Heart left ventricle (tissue), 16 donors: ENCODE measurements at places on chromosomes 7 and 10.

GRCh38 chr10:116272440-116273283 lies at the start of gene GFRA1:
GFRA1 (minus strand) TSS chr10:116273206; CDS start chr10:116272029, 1,177 bp downstream.
- DNase-seq: peak; percentile 65

DNA sequence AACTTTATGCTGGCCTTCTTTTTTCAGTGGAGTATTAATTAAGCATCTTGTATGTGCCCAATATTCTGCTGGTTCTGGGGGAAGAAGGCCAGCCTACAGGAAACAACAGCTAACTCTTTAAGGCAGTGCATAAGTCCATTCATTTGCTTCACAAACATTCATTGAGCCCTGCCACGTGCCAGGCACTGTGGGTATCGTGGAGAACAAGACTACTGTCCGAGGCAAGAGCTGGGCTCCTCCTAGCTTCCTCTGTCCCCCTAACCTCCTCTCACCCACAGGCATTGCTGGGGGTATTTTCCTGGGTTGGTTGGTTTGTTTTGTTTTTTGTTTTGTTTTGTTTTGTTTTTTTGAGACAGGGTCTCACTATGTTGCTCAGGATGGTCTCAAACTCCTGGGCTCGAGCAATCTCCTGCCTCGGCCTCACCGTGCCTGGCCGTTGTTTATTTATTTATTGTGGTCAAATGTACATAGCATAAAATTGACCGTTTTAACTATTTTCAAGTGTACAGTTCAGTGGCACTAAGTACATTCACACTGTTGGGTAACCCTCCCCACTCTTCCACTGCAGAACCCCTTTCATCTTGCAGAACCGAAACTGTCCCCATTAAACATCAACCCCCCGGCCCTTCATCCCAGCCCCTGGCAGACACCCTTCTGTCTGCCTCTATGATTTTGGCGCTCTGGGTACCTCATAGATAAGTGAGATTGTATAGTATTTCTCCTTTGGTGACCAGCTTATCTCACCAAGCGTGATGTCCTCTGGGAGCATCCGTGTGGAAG lies 32.6 kb downstream of the CHST3 start:
- DNase-seq: no peak

DNA sequence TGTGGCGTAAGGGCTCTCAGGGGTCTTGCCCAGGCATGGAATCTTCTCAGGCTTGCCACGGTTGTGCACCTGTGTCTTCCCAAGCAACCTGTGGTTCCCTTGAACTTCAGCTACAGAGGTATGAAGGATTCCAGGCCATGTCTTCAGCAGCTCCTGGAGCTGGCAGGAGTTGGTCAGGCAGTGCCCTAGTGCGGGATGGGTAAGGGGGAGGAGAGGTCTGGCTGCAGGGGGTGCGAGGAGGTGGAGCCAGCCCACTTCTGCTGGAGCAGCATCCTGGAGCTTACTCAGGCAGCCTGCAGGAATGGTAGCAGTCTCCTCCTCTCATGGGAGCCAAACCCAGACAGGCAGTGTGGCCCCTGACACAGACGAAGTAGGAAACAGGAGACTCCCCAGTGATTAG lies 3.8 kb upstream of the TRIL start:
- no peak for DNase-seq

- DNase-seq: no peak
These were observed 920.1 kb upstream of the LRRN3 start for GRCh38 chr7:110170841-110171240.

DNA sequence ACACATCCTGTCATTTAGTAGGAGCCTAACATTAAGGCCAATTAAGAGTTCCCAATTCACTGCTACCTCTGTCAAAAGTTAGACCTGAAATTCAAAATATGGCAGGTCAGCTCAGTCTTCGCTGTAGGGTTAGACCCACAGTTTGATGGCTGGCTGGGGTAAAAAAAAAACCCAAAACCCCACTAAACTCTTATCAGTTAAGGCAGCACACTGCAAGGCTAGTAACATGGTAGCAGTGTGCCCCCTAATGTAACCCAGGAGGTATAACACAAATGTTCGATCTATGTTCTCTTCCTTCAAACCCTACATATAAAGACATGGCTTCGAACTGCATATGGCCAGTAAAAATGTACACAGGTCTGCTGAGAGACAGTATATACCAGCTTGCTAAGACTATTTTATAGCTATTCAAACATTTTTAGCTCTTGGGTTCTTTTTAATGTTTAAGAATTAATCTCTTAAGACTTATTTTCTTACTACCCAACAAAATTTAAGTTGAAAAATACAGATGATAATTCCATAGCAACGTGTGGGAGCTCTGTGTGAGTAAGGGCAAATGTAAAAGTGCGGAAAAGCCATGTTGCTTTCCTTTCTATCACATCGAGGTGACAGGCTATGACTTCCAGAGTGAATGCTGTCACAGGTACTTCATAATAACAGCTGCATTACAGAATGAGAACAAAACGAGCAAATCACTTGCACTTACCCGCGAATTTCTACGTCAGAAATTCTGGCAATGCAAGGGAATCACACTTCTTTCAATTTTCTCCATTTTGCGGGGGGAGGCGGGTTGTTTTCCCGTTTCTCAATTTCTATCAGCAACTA lies 168.4 kb upstream of the IMMP2L start:
- no peak for DNase-seq
